ENCODE measurements at places on chromosomes 7 and 10.
A peak's percentile ranks its signal among the peaks of the same experiment; 100 is the strongest.

- DNase-seq = peak; percentile 52
Observed at GRCh38 chr10:132186488-132187429, at the start of gene DPYSL4. Gene DPYSL4, plus strand, starts transcription at chr10:132186948. Its CDS starts 116 bp downstream, at chr10:132187064.

- DNase-seq = no peak
Observed at GRCh38 chr7:455110-455928, 64.3 kb downstream of the PDGFA start.

- DNase-seq = no peak
Observed at GRCh38 chr10:131776496-131776895, 124.3 kb upstream of the PPP2R2D start.

- no peak for DNase-seq
Observed at GRCh38 chr7:80900583-80901576, 18.0 kb downstream of the SEMA3C start.

DNA sequence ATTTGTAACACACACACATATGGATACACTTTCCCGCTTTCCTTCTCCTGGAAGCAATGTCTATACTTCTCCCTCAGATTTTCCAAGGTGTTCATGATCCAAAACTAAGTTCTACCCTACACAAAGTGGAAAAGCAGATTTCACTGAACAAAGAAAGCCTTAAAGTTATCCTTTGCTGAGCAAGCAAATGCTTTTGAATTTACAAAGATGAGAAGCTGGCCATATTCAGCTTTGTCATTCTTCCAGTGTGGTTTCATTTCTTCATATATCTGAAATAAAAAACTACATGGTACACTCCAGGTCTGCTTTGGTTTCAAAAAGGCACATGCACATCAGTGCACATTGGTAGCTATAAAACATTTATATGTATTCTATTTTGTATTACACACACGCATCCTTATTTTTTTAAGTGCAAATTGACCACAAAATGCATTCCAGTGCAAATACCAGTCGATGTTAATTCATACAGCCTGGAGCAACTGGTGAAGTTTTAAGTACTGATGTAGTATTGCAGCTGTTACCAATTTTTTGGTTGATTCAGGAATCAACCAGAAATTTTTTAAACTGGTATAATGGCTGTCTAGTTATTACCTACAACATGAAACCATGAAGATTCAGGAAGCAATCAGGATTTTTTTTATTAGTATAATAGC, 65.5 kb upstream of the SRPK2 start:
- no peak for DNase-seq

DNA sequence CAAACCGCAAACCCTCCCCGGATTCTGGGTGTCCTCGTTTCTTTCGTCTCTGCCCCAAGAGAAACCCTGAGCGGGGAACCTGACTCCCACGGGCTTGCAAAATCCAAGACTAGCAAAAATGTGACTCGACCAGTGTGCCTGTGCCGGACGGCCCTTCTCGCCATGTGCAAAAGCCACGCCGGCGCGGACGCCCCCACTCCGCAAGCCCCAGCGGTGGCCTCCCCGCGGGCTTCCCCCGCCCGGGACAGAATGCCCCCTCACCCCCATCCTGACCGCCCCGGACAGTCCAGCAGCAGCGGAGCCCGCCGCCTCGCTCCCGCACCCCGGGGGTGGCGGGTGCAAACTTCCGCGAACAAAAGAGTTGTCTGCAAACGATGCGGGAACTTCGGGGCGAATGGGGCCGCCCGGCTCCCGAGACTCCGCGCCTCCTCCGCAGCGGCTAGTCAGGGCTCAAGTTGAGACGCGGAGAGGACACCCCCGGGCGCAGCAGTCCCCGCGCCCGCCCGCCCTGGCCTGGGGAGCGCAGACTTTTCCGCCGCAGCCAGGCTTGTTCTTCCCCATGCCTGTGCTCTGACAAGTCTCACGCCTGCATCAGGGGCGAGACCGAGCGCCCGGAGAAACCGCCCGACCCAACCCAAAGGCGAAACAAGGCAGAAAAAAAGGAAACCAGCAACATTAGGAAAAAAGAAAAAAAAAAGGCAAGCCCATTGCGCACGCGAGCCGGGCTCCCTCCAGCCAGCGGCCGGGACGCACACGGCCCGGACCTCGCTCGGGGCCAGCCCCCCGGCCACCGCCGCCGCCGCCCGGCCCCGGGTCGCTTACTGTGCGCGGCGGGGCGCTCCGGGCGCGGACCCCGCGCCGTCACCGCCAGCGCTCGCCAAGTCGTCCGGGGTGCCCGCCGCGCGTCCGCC, 732 bp downstream of the FAM53B start:
- DNase-seq = no peak

DNA sequence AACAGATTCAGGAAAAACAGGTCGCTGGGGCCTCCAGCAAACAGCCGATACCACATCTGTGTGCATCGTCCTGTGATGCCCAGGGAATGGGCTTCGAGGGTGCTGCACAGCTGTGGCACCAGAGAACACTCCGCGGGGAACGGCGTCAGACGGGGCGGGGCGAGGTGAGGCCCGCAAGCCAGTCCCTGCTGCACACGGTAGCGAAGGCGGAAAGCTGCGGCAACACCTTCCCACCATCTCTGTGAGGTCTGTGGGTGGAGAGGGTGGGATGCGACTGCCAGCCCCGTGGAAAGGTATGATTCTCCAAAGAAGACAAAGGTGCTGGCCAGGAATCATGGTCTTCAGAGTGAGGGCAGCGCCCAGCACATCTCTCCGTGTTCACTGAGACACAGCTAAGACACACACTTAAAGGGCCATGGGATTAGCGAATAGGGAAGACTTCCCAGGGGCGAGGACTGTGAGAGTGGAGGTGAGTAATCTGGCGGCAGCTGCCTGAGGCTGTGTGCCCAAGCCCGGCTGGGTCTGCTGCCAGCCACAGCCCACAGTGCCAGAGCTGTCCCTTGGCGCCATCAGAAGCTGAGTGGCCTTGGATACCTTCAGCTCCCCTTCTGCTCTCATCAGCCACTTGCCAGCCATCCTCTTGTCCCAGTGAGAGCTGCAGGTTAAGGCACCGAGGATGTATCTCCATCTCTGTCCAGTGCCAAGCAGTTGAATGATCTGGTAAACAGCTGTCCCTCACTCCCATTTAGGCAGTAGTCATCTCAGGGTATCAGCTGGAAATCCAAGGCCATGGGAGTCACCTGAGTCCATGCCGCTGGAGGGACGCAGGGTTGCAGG, 17.6 kb downstream of the PRKAG2 start:
- no peak for DNase-seq

- no peak for DNase-seq
Observed at GRCh38 chr7:92621561-92622023, 31.4 kb upstream of the FAM133B start.

DNA sequence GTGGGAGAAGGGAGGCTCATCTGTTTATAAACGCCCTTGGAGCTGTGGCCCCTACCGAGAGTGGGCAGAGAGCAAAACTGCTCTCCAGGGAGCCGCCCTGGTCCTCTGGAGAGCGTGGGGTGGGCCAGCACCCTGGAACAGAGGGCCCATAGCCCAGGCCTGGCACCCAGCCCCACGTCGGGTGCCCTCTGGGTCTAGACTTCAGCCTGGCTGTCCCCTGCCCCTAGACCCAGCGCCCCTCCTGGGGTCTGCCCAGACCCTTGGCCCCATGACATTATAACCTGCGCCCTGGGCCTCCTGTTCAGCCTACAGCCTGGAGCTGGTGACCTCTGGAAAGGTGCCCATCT, 24.7 kb downstream of the GET4 start:
- DNase-seq = no peak

DNA sequence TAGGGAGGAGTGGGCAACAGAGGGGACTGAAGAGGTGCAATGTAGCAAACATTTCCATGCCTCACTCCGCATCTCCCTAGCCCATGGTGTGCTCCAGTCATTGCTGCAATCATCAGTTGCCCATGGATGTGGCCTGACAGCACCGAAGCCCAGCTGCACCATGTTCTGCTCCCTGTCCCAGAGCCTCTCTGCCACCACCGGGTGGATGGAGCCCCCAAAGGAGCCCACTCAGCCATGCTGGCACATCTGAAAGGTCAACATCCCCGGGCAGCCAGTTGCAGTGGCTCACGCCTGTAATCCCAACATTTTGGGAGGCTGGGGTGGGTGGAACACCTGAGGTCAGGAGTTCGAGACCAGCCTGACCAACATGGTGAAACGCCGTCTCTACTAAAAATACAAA, 336.4 kb upstream of the ZMIZ1 start:
- DNase-seq = no peak

DNA sequence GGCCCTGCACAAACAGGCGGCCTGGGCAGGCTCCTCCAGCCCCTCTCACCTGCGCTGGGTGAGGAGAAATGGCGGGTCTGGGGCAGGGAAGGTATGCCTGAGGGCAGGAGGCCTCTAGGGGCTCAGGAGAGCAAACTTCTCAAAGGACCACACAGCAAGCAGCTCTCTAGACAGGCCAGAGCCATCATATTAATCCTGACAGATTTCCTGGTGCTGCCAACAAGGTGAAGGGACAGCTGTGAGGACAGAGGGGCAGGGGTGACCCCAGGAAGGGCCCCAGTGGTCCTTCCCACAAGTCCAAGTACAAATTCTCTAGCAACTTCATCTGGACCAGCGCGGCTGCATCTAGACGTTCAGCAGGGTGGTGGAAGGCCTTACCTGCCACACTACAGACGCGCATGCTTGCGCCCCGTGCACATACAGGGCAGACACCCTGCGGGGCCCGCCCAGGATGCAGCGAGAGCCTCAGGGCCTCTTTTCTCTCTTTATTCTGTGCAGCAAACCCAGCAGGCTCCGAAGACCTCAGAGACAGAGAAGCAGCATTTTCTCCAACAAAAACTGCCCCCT, 62.1 kb downstream of the ZRANB1 start:
- no peak for DNase-seq

DNA sequence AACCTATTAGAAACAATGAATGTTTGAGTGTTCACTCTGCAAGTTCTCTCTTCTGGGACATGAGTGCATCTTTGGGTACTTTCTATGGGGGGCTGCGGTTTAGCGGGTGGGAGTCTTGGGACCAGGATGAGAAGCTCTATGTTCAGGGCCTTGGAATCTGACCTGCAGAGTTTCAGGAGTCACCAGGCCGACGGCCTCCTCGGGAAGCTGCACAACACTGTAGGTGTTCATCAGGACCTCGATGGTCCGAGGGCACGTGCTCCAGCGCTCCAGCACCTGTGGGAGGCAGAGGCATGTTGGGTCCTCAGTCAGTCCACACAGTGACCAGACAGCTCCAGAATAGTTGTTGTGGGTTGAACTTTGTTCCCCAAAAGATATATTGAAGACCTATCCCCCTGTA, 8.9 kb upstream of the GBX1 start:
- no peak for DNase-seq

- no peak for DNase-seq
Observed at GRCh38 chr7:2775376-2775775, 68.7 kb downstream of the GNA12 start.

DNA sequence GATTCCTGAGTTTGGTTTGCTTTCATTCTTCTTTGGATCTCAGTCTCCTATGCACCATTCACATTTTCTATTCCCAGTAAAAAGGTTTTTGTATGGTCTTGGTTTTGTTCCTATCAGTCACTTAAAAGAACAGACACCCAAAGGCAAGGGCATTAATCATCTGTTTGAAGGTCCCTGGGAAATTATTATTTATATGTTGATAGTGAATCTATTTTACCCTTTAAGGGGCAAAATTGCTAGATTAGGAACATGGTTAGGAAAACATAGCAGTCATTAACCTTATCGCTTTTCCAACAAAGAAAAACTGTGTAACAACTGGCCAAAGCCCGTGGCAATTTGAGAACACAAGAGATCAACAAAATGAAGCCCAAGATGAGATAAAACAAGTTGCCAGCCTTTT, 1146.6 kb upstream of the C7orf33 start:
- DNase-seq = no peak

DNA sequence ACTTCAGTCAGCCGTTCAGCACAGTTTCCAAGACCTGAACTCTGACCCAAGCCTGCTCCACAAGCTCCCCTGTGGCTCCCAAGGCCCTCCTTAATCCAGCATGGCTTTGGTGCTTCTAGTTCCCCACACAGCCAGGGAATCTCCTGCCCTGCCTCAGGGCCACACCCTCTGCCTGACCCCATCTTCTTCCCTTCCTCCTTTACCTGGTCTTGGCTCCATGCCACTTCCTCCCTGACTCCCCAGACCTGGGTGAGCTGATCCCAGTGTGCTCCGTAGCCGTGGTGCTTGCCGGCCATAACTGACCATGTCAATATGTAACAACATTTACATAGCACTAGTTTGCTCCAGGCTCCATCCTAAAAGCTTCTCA, 20.0 kb downstream of the TMEM273 start:
- DNase-seq = no peak

DNA sequence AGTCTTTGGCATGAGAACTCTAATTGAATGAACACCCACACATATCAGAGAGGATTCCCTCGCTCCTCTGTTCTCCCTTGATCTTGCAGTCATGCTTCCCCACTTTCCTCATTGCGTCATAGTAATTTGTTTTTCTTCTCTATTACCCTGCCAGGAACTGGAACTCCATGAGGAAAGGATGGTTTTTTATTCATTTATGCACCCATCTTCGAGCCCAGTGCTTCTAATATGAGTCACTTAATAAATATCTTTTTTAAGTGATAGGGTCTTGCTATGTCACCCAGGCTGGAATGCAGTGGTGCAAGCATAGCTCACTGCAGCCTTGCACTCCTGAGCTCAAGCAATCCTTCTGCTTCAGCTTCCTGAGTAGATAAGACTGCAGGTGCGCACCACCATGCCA, 83.5 kb downstream of the OTUD1 start:
- DNase-seq = no peak

- DNase-seq = no peak
Observed at GRCh38 chr7:107948645-107949442, 54.1 kb downstream of the LAMB1 start.

DNA sequence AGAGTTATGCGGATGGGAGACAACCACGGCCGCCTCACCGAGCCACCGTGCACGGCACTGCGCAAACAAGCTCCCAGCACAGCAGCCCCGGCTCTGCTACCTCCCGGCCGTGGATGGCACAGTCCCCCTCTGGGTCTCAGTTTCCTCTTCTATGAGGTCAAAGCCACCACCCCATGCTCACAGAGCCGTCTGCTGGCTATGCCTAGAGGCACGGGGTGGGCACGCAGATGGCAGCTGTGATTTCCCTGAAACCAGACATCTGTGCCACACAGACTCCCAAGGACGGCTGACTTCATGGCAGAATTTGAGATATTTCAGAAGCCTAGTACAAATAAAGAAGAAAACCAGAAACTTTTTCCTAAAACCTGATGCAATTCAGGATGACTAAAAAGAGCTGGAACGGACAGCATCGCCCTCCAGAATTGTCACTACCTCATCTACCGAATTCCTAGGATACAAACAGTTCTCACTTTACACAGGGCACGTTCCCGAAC, 73.2 kb downstream of the AMZ1 start:
- no peak for DNase-seq

GRCh38 chr7:66769833-66770512, 29.4 kb downstream of the RABGEF1 start:
- no peak for DNase-seq

DNA sequence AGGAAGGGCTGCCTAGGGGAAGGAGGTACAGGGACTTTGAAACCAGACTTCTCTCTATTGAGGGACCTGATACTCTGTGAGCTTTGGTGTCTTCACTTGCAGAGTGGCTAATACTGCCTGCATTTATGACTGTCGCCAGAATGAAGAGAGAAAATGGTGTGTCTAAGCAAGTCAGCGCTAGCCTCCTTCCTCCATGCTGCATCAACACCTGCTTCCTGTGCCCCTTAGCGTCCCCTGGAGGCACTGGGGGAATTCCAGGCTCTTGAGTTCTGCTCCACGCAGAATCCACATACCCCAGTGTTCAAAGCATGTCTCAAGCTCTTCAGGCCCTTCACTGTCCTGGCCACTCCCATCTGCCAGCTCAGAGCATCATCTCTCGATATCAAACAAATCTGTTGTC, 140.5 kb downstream of the PKD1L1 start:
- peak; percentile 67 for DNase-seq

Measured in B cell (primary cell).